ENCODE measurements at places on chromosomes 13 and 19.

DNA sequence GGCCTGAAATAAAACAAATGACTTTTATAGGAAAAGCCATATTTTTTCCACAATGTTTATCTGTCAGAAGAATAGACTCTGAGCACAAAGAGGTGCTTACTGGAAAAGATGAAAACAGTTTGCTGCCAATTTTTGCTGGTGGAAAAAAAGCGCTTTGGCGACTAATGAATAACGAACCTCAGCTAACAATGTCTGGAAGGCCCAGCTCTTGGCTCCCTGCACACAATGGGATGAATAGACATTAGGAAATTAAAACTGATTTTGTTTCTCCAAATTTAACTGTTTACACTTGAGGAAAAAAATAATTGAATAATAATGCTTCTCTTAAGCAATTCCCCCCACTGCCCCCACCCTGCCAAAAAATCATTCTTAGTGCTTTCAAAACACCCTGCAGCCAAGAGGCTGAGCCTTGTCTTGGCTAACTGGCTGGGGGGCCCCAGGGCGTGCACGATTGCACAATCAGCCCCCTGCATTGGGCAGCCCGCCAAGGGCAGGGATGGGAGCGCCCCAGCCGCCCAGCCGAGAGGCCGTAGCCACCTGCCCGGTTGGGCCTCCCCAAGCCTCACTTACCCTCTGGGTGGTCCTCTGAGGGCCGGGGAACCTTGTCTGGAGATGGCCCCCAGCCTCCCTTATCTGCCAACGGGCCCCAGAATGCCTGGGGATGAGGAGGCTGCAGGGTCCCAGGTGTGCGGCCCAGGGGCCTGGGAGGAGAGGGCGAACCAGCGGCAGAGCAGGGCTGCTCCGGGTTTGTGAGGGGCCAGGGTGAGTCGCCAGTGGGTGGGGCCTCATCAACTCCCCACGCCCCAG is 16.8 kb downstream of the CEBPG start:
- DNase-seq: no peak

DNA sequence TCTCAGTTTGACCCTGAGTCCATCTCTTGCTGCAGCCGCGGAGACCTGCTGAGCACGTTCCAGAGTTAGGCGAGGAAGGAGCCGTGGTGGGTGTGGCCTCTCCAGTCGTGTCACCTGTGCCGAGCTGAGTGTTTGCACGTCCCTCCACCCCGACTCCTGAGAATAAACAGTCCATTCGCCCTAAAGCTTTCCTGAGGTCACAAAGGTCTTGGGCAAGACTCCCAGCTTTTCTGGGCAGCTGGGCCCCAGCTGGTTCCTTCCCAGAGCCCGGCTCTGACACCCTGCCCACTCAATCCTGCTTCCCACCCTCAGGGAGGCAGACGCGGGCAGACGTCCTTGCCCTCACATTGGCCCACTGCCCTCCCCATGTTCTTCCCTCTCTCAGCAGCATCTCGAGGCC is 142.2 kb downstream of the KCTD15 start:
- no peak for DNase-seq

- DNase-seq: no peak
These were observed 515.7 kb downstream of the TBC1D4 start for GRCh38 chr13:74966275-74966674.

DNA sequence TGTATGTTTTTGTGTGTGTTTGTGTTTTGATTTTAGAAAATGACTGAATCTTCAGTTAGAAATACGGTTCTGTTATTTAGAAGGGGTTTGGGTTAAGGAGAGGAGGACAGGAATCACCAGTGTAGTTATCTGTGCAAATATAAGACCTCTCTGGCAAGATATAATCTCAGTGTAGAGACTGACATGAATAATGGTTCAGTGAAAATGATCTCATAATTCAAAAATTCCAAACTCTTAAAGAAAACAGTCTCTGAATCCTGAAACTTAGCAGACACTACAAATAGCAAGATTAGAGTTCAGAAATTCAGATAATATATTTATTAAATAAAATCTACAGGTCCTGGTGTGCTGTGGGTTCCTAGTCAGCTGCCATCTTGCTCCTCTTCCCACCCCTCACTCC is 73.5 kb downstream of the PDS5B start:
- DNase-seq: no peak

GRCh38 chr19:35344511-35345031 is 3.1 kb upstream of the FFAR1 start:
- no peak for DNase-seq

DNA sequence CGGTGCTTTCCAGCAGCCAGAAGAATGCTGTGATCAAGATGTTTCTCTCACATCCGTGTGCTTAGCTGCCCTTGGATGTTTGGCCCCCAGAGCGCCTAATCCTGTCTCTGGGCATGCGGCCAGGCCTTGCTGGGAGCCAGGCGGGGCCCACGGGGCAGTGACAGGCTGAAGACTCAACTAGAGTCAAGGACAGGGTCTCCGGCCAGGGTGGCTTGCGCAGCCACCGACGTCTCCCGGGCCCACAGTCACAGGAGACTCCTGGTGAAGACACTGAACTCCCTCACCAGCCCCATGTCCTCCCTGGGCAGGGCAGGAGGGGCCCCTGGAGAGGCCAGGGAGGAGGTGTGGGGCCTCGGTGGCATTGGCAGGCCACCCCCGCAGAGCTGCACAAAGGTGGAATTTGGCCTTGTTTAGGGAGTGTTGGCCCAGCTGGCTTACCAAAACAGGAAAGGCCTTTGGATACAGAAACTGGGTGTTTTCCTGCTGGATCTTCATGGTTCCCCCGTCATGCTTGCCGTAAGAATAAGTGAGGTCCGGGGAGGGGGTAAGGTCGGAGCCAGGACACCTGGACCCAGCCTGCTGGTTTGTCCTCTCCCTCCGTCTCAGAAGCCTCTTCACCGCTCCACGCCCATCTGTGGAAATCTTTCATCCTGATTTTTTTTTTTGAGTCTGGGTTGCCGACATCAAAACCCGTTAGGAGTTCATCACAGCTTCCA is 10.0 kb upstream of the NDUFS7 start:
- no peak for DNase-seq

GRCh38 chr13:47025791-47026447 is 129.1 kb upstream of the HTR2A start:
- DNase-seq: no peak

Data from NCI-H1417 treated with DMSO at 0.1 percent for 48 hours (cell line).